Cortex of kidney (tissue), 1 donor: ENCODE measurements at places on chromosomes 5 and 9.

- no peak for DNase-seq
Observed at GRCh38 chr9:131404581-131404980, 10.7 kb downstream of the PRRC2B start.

- no peak for DNase-seq
Observed at GRCh38 chr9:26176628-26177027, 498.4 kb upstream of the TUSC1 start.

DNA sequence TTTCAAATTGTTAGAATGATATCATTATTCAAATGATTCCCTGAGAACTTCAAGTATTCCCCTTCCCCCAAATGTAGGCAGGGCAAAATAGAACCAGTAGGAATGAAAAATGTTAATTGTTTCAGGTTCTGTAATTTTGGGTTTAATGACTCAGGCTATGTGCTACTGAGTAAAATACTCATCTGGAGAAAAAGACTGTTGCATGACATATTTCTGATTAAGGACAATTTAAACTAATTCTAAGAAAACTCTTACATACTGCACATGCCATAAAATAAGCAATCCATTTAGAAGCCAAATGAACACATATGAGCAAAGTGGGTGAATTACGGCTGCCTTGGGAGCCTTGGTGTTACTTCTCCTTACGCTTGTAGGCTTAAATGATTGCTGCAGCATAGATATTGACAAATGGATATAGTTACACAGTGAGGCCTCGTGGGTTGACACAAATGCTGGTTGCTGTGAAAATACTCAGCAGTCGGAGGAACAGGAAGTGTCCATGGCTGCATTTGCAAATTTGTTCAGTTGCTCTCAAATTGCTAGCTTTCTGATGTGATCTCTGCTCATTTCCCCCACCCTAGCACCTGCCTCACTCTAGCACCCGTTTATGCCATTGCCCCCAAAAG lies 174.9 kb upstream of the DMAC1 start:
- no peak for DNase-seq

DNA sequence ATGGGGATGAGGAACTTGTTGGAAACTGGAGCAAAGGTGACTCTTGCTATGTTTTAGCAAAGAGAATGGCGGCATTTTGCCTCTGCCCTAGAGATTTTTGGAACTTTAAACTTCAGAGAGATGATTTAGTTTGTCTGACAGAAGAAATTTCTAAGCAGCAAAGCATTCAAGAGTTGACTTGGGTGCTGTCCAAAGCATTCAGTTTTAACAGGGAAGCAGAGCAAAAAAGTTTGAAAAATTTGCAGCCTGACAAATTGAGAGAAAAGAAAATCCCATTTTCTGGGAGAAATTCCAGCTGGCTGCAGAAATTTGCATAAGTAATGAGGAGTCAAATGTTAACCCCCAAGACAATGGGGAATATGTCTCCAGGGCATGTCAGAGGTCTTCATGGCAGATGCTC lies 682.3 kb upstream of the ST8SIA4 start:
- DNase-seq: no peak

GRCh38 chr9:28542928-28543327 lies 969.6 kb upstream of the C9orf72 start:
- no peak for DNase-seq

DNA sequence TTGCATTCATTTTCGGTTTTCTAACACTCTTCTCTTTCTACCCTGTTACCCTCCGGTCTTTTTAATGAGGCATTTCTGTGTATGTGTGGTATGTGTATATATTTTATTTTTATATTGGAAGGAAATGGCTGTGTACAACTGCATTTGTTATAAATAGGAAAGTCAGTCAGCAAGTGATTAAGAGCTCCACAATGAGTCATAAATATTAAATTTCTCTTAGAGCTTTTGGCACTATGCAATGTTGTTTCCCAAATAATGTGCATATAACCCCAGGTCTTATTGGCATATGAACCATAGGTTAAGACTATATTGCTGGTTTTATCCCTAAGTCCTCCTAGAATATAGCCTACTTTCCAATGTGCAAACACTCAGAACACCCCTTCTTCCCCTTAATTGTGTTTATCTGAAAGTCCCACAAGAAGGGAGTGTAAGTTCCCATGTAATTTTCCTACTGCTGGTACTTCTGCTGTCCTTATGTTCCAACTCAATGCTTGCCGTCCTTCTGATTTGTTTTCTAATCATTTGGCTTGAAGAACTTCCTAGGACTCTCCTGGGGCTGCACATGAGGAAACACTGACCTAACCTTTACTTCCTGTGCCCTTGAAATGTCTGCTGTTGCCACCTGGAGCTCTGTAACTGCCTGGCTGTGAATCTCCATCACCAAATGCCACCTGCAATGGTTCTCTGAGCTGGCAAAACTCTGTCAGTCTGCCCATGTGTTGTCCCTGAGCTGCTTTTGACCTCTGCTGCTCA lies 65.5 kb upstream of the PCSK5 start:
- DNase-seq: no peak
